ENCODE measurements at places on chromosomes 12 and 14.
A peak's percentile ranks its signal among the peaks of the same experiment; 100 is the strongest.

GRCh38 chr14:21101802-21102413 lies 1.0 kb downstream of the TMEM253 start:
- peak; percentile 22 for DNase-seq

- DNase-seq: no peak
Measured at GRCh38 chr12:15232959-15233358, 11.7 kb upstream of the RERG start.

GRCh38 chr12:4143896-4144295 lies 129.7 kb upstream of the CCND2 start:
- no peak for DNase-seq

DNA sequence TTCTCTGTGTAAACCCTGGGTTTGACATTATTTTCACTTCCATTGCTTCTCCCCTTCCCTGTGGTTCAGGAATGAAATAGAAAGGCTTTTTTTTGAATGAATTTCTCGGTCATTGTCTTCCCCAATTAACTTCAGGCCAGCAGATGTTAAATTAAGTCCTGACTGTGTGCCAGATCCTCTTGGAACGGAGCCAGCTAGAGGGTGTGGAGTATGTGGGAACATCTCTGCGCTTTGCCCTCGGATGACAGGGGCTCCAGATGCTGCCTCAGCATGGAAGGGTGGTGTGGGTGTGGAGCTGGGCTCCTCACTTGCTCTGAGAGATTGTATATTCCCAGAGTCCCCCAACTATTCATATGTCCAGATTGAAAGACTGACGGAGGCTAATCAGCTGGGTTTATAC lies 13.1 kb downstream of the KRT85 start:
- DNase-seq: no peak

DNA sequence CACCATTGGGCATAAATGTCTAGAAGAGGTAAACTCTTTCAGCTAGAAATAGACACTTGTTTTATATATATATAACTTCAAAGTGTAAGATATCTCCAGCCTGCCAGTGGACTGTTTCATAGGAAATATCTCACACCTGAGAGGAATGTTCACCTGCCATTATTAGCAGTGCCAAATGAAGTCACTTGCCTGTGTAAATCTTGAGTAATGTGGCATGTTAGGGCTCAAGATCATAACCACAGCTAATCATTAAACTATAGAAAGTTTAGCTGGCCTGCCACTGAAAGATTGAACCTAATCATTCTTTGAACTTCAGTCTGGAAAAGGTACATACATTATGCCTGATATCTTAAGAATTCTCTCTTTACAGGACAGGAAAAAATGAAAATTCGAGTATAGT lies 25.5 kb upstream of the KCNJ8 start:
- no peak for DNase-seq

DNA sequence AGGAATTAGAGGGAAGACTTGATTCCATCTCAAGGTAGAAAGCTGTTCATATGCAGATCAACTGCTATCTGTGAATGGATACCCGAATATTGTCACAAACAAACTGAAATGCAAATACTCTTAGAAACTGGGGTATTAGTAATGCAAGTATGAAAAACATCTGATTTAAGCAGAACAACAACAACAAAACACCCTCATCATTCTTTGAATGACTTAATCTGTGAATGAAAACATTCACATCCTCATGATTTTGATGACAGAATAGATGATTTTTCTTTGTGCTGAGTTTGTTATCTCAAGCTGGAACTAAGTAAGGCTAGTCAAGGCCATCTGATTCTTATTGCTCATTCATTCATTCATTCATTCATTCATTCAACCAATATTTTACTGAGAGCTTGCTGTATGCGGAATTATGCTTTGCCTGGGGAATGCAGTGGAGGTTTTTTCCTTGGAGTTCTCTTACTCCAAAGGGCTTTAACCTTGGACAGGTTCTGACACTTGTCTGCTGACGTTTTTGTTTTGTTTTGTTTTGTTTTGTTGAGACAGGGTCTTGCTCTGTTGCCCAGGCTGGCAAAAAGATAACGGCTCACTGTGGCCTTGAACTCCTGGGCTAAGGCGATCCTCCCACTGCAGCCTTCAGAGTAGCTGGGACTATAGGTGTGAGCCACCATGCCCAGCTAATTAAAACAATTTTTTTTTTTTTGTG lies 23.3 kb downstream of the OR10G3 start:
- DNase-seq: peak; percentile 26

- peak; percentile 19 for DNase-seq
Measured at GRCh38 chr12:112183141-112184021, 58.0 kb downstream of the TRAFD1 start.

DNA sequence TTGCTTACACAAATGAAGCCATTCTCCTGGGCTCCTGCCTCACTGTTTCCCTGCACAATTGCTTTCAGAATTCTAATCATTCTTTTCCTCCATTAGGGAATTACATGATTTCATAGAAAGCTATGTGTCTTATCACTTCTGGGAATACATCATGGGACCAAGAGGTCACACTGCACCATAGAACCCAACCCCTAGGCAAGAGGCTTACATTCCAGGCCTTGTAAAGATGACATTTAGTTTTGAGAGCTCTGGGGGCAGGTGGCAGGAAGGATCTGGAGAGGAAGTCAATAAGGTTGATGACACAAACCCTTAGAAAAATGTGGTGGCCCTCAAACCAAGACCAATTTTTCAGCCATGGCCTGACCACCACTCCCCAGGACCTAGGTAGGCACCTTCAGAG lies 57.1 kb downstream of the NUAK1 start:
- no peak for DNase-seq

- peak; percentile 52 for DNase-seq
Measured at GRCh38 chr12:124392271-124392666, 97.4 kb downstream of the RFLNA start.

DNA sequence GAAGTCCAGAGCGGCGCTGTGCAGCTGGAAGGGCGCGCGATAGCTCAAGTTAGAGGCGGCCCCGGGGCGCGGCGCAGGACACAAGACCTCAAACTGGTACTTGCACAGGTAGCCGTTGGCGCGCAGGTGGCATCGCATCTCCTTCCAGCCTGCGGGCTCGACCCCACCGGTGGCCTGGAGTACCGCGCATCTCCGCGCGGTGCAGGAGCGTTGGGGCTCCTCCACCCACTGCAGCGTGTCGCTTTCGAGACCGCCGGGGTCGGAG lies 553 bp downstream of the CLEC14A start:
- DNase-seq: no peak

- DNase-seq: peak; percentile 22
Measured at GRCh38 chr12:52949413-52950331, 754 bp downstream of the KRT18 start.

DNA sequence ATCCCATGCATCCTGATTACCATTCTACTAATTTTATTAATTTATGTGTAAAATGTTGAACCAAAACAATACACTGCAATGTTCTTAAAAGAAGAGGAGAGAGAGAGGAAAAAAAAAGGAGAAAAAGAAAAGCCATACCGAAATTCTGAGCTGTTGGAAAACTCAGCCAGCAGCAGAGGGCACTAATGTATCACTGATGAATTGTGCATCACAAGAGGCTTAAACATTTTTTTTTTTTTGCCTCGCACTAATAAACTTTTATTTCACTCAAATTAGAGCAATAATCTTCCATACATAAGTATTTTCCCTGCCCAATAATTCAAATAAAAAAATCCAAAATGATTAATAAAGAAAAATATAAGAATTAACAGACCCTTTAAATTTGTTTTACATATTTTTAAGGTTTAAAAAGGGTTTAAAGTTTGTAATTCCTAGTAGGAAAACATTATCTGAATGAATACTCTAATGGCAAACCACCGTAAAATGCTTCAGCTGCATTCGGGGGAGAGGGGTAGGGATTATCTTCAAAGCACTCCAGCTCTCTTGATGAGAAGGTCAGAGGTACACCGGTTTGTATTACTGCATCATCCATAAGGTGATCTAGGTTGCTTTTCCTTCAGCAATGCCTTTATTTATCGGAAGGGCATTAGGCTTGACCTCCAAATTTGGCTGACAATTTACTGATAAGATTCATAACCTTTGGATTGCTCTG lies 41.9 kb downstream of the ATP23 start:
- DNase-seq: peak; percentile 35

GRCh38 chr12:124002021-124002644 lies 29.1 kb downstream of the ZNF664 start:
- DNase-seq: no peak

GRCh38 chr12:20375560-20375959 lies 7.2 kb downstream of the PDE3A start:
- no peak for DNase-seq

DNA sequence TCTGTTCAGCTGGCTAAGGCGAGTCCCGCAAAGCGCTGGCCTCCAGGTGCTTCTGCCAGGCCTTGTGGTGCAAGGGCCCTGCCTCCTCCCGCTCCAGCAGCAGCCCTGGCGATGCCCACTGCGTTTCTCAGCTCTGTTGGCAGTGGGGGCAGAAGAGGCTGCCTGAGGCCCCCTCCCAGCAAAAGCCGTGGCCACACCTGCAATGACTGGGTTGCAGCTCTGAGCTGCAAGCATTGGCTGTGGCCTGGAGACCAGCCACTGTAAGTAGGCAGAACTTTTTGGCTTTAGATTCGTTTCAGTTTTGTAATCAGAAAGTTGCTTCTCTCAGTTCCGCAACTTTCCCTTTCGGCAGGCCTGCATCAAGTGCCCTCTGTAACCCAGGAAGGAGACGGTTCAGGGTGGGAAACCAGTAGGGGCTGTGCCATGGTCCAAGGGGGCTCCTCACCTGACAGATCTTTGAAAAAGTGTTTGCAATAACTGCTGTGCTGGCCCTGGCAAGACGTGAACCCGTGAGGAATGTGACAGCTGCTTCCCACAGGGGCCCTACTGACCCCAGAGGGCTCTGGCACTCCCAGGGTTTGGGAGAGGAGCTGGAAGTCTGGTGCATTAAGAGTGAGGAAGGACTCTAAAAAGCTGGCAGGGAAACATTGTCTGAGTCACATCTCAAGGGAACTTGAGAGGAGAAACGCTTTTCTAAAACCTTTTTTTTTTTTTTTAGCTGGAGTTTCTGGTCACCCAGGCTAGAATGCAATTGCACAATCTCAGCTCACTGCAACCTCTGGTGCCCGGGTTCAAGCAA lies 54.5 kb upstream of the MAX start:
- DNase-seq: peak; percentile 86

- no peak for DNase-seq
Measured at GRCh38 chr14:76490735-76491134, 114.8 kb downstream of the ESRRB start.

DNA sequence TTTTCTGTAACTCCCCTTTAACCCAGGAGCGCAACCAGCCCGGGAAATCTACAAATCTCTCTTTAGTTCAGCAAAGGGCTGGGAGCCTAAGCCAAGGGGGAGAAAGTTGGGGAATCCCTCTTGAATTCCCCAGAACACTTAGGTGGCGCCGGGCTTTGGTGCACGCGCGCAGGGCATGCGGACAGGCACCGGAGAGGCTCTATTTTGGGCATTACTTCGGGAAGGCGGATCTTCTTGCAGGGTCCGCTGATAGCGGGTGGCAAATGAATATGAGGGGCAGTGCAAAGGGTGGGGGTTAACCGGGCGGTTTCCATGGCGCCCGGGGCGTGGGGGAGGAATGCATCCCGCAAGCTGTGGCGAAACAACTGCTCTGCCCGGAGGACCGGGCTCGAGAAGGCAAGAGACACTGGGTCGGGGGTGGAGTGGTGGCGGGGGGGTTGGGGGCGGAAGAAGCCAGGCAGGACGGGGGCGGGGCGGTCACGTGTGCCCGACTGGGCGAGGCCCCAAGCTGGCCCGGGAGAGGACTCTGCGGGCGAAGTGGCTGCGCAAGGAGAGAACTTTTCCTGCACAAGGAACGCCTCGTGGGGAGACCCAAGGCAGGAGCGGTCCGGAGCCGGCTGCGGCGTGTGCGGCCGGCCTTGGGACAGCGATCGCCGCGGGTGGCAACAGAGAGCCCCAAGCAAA lies at the start of gene FLVCR2:
TSS of gene FLVCR2 (plus strand) at position 519 of the 684 bp plus-strand sequence. CDS start 353 bp downstream, outside the sequence.
- peak; percentile 96 for DNase-seq

DNA sequence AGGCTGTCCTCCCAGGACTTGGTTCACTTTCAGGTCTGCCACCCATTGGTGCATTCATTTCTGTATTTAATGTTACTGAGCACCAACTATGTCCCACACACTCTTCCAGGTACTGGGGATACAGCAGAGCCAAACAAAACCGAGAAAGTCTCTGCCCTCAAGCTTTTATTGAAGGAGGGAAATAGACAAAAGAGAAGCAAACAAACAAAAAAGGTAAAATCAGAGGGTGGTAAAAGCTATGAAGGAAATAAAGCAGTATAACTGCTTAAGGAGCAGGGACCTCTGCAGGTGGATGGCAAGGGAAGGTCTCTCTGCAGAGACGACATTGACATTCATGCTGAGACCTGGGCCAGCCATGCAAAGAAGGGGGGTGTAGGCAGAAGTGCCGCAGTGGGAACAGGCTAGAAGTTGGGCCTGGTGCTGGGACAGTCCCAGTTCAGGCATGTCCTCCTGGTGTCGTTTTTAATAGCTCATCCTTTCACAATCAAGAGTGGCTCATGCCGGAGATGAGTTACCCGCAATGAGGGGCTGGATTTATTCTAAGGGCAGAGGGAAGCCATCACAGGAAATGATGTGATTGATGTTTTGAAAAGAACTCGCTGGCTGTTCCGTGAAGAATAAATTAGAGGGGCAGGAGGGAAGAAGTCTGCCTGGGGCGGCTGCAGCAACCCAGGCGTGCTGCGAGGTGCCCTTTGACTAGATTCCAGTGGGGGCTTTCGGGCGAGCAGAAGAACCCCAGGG lies 72.8 kb downstream of the IRF2BPL start:
- peak; percentile 94 for DNase-seq

GRCh38 chr12:24731596-24731995 lies 217.3 kb downstream of the BCAT1 start:
- DNase-seq: no peak

DNA sequence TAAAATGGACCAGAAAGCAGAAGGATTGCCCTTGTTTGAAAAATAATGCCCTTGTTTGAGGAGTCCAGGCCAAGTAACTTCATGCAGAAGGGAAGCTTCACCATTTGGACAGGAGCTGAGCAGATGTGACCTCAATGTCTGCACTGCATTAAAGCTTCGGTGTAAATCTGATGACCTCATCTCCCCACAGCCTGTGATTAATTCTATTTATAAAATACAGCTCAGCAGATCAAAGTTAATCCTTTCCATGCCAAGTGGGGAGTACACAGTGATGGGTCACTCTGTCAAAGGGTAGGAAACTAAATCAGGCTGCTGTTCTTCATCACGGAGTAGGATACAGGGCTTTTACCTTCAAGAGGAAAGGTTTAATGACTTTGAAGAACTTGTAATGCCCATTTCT lies 533.7 kb downstream of the RPS29 start:
- no peak for DNase-seq

- DNase-seq: no peak
Measured at GRCh38 chr12:14317362-14318146, 47.9 kb upstream of the ATF7IP start.

GRCh38 chr14:80491131-80491530 lies 279.8 kb upstream of the DIO2 start:
- no peak for DNase-seq

DNA sequence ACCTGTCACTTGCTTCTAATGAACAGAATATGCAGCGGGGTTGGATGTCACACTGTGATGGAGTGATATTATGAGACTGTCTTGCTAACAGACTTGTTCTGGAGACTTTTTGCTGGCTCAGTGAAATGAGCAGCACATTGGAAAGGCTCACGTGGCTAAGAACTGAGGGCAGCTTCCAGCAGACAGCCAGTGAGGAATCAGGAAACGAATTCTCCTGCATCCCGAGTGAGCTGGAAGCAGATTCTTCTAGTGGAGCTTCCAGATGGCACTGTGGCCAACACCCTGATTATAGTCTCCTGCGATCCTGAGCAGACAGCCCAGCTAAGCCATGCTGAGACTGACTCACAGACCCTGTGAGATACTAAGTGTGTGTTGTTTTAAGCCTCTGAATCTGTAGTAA lies 16.1 kb upstream of the TSPAN9 start:
- no peak for DNase-seq

- peak; percentile 70 for DNase-seq
Measured at GRCh38 chr12:54759751-54760150, 94.6 kb upstream of the MUCL1 start.
